ENCODE measurements at places on chromosomes 5 and 9.
A peak's percentile ranks its signal among the peaks of the same experiment; 100 is the strongest.

DNA sequence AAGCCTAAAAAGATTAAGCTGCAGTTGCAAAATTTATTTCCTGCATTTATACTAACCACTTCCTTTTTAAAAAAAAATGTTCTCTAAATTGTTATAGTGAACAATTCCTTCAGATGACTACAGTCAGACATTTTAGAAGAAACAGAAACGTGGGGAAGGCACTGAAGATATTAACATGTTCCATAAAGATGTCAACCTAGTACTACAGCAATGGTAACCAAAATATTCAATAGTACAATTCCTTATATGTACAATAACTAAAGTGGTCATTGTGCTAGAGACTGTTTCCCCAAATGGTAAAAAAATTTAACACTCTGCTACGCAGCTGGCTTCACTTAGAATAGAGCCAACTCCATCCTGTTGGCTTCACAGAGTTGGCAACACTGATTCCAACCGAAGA, 97.7 kb downstream of the FNBP1 start:
- no peak for DNase-seq

DNA sequence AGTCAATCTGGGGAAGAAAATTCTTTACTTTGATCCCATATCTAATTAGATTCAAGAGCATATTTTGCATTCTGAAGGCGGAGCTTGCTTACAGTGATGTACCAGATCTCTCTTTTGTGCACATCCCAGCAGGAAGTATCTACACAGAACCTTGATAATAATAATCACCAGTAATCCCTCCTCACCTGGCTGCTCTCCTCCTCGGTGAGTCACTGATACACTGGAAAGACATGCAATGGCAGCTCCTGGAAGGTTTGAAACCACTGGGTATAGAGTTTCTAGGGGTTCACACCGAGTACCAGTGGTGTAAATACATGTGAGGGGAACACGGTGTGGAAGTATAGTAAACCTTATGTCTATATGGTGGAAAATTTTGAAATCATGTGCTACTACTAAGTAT, 205.5 kb upstream of the TARS1 start:
- no peak for DNase-seq

DNA sequence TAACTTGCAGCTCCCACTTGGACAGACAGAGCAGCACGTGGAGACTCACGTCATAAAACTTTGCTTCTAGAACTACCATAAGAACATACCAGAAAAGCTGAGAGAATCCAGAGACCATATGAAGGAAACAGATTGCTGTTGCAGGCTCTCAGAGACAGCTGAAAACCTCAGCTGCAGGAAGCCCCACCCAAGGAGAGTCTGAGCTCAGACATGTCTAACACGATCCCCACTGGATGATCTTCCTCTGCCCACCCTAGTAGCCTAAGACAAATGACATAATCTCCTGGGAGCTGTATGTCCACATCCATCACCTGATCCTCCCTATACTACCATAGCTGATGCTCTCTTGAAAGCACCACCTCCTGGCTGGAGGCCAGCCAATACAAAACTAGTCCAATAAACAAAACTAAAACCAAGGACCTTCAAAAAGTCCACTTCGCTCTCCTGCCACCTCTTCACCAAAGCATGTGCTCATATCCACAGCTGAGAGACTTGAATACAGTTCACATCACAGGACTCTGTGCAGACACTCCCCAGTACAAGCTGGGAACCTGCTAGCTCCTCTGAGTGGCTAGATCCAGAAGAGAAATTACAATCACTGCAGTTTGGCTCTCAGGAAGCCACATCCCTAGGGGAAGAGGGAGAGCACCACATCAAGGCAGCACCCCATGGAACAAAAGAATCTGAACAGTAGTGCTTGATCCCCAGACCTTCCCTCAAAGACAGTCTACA, 257.4 kb downstream of the TRIM36 start:
- DNase-seq: no peak

GRCh38 chr5:423626-424261, 19.2 kb upstream of the EXOC3 start:
- DNase-seq: no peak

DNA sequence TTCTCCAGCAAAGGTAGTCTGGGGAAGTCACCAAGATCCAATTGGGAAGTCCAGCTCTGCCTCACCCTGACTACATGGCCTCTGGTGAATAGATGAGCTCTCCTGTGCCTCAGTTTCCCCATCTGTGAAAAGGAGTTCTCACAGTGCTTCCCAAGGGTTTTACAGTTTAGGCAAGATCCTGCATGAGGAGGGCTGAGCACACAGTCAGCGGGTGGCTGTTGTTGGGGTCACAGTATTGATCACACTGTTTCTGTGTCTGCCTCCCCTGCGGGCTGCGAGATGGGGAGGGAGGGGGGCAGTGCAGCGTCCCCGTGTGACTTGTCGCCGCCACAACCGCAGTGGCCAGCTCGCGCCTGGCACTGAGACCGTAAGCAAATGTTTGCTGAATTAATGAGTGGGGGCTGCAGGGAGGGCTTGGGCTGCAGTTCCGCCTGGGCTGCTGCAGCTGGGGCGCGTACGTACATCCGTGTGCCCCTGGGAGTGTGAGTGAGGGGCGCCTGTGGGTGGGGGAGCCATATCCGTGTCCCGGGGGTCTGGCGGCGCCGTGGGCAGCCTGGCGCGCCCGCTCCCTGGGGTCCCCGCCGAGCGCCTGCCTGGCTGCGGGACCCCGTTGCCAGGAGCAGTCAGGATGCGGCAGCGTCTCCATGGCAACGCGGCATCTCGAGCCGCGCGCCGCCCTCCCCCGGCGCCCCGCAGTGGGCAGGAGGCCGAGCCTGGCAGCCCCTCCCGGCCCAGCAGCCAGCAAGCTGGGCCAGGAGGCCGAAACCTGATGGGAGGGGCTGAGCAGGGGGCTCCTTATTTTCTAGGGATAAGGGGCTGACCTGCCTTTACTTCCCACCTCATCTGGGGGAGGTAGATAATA, 31.4 kb upstream of the PSD2 start:
- DNase-seq: no peak

GRCh38 chr5:168752012-168752411, 172.8 kb upstream of the PANK3 start:
- no peak for DNase-seq

DNA sequence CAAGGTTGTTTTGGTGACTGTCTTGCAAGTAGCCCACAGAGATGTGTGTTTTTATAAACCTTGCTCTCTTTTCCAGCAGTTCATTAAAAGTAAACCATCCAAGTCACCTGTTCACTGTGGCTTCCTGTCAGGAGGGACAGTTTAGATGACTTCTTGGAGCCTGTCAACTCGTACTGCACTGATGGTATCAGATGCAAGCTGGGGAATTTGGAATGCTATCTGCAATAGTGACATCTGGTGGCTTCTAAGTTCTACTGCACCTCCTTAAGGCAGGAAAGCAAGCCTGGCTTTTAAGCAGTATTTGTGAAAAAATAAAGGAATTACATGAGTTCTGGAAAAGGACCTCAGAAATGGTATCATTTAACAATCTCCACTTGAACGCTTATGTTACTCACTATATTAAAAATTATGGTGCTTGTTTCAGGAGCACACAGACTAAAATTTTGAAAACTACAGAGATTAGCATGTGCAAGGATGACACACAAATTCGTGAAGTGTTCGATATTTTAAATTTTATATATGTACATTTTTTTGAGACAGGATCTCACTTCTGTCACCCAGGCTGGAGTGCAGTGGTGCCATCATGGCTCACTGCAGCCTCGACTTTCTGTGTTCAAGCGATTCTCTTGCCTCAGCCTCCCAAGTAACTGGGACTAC, 164.0 kb downstream of the TTC39B start:
- no peak for DNase-seq

- no peak for DNase-seq
Observed at GRCh38 chr9:37751186-37751585, 2.4 kb upstream of the TRMT10B start.

DNA sequence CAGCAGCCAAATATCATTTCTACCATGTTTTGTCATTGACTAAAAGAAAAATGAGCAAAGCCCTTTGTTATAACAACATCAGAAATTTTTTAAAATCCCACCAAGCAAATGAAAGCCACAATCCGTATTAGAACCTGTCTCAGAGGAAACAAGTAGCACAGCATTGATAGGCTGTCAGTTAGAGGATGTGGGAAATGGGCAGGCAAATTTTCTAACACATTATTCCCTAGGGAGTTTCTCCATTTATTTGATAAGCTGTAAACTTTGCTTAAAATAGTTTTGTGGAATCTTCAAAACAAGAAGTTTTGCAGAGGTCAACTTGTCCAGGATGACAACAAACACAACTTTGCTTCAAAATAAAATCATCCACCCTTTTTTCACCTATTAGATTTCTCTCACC, 53.6 kb upstream of the APC start:
- no peak for DNase-seq

GRCh38 chr5:37916525-37916924, 76.7 kb upstream of the GDNF start:
- no peak for DNase-seq

- DNase-seq: no peak
Observed at GRCh38 chr9:567128-567746, 274.3 kb upstream of the DMRT1 start.

GRCh38 chr9:7879551-7880245, 80.1 kb upstream of the DMAC1 start:
- peak; percentile 34 for DNase-seq

GRCh38 chr5:171882118-171882517, 96.5 kb downstream of the SMIM23 start:
- no peak for DNase-seq

DNA sequence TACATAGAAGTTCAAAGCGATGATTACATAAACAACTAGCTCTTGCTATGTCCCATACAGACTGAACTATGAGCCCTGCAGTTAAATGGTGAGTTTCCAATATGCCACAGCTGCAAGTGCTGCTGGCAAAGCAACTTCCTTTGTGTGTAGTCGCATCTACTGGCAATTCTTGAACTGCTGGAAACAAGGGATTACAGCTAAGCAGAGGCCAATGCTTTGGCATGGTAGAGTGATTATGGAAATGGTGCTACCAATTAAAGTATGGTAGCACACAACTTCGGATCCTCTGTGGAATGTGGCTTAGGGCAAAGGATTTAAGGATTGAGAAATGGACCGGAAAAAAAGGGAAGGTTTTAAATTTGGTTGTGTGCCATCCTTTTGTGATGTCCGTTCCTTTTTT, 856.6 kb downstream of the MAT2B start:
- DNase-seq: peak; percentile 72

GRCh38 chr9:94867281-94867841, 140.9 kb downstream of the AOPEP start:
- peak; percentile 97 for DNase-seq

GRCh38 chr5:71748360-71748759, 29.3 kb downstream of the CARTPT start:
- DNase-seq: no peak

- DNase-seq: no peak
Observed at GRCh38 chr5:143606043-143606752, 202.7 kb upstream of the NR3C1 start.

- DNase-seq: peak; percentile 86
Observed at GRCh38 chr9:752201-752600, 89.3 kb upstream of the DMRT1 start.

GRCh38 chr9:38720083-38720745, at the start of gene FAM240B:
FAM240B (minus strand) TSS chr9:38720133; CDS start chr9:38703999, 16,134 bp downstream.
- DNase-seq: no peak

DNA sequence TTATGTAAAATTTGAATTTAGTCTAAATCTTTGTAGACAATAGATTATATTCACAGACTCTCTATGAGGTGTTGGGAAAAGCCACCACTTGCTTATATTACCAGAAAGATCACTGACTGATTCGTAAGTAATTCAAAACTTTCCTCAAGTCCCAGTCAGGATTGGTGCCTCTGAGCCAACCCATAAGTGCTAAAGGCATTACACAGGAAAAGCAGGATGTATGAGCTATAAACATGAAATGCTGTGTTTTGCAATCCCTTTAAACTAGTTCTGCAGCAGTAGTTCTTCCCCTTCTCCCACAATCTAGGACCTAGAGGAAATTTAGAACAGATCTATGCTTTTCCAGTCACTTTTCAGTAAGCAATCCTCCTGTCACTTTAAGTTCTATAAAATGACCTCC, 48.0 kb downstream of the SHLD3 start:
- DNase-seq: no peak

DNA sequence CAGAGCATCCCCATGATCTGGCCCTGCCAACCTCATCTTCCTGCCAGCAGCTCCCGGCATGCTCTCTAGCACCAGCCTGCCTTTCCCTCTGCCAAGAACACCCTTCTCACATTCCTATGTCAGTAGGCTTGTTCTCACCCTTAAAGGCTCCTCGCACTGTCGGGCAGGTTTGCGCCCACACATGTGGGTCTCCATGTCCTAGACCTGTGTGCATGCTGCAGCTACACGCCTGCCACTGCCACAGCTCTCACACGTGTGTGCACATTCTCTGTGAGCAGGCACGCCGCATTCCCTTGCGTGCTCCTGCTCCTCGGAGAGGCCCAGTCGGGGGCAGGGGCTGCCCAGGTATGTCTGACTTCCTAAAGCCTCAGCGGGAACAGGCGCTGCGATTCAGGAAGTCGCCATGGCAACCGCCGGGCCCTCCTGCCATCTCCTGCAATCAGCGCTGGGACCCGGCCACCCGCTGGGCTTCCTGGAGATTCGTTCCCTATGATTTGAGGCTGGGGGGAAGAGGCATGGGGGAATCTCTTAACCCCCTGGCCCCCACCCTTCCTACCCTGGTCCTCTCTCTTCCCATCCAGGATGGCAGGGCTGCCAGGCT, 28.1 kb downstream of the NDUFA8 start:
- no peak for DNase-seq

GRCh38 chr5:1262381-1262780, 32.5 kb downstream of the TERT start:
- DNase-seq: no peak

GRCh38 chr5:134409321-134409720, 2.4 kb downstream of the CDKN2AIPNL start:
- no peak for DNase-seq

DNA sequence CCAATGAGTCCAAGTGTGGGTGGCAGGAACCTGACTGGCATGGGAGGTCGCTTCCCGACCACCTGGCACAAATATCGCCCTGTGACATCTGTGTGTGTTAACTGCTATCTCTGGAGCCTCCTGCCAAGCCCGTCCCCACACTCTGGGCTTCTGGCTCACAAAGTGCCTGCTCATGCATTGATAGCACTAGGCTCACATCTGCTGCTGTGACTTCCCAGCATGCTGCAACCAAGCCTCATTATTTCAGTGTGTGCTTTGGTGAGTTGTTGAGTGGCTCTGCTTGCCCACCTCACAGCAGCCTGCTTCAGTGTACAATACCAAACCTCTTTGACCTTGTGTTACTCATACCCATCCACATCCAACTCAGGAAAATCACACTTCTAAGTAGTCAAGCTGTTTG, 139.8 kb downstream of the APBA1 start:
- DNase-seq: no peak
